ENCODE measurements at places on chromosomes 5 and 9. TPM values are rescaled to one million over a fixed set of nuclear protein-coding genes. Genes with fewer than 3 reads are reported as not detected.

- no peak for DNase-seq
These were observed 61.4 kb upstream of the ANKH start for GRCh38 chr5:14932902-14933469.

DNA sequence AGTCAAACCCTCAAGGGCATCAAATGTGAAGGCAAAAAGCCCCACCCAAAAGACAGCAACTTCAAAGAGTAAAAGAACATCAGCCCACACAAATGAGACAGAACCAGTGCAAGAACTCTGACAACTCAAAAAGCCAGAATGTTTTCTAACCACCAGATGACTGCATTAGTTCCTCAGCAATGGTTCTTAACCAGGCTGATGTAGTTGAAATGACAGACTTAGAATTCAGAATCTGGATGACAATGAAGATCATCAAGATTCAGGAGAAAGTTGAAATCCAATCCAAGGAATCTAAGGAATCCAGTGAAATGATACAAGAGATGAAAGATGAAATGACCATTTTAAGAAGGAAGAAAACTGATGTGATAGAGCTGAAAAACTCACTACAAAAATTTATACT is 339.7 kb downstream of the KIF4B start:
- no peak for DNase-seq

DNA sequence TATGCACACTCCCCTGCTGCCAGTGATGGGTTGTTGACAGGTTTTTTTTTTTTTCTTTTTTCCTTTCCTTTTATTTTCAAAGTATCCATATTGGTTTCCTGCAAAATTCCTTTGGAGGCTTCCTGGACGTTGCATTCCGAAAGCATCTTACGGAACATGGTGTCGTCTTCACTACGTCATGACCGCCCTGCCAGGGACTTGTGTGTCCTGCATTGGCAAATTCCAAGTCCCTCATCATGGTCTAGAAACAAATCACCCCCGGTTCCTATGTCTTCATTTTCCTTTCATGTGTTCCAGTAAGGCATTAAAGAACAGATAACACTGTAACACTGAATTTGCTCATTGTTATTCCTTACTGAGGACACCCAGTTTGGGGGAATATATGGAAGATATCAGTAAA is 35.0 kb upstream of the ADAMTSL1 start:
- no peak for DNase-seq

DNA sequence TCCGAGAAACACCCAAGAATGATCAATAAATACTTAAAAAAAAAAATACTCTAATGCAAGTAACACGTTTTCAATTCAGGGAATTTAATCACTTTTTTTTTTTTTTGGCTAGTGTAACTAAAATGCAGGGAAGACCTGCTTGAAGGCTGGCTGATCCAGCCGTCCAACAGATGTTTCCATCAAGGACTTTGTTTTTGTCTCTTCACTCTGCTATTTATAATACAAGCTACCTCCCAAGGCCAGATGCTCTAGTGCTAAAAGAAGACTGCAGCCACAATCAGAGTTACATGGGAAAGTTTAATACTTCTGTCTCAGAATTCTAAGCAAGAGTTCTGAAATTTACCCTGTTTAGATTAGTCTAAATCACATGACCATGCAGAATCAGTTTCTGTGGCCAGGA is 14.5 kb downstream of the TBCA start:
- DNase-seq: no peak

DNA sequence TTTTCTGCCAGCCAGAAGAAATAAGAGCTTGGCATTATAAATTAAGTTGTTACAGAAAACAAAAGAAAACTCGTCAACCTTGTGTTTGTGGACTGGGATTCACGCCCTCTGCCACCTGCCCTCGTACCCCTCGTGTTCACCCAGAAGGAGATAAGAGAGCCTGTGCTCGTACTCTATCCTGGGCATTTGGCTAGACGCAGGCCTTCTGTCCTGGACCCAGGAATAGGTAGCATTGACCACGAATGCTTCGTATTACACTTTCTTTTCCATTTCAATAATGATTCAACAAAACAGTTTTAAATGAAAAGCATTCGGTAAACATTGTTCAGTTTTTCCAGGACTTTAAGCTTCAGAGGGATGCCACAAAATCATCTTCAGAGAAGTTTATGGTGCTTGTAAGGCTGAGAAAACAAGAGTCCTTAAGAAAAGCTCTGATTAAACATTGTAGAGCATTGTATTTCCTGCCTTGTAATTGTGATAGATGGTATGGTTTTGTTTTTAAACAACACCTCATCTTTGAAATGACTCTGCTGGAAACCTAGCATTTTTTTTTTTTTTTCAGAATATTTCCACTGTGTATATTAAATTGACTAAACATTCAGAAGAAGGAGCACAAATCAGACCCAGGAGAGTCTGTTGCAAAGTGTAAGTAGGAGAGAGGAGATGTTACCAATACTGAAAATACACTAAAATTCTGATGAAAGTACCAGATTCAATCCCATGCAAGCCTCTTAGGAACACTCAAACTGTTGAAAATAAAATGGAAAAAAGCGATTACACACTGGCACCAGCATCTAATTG is 27.6 kb downstream of the MTX3 start:
- DNase-seq: no peak

- DNase-seq: no peak
These were observed 1342.4 kb upstream of the DMAC1 start for GRCh38 chr9:9142001-9142400.

DNA sequence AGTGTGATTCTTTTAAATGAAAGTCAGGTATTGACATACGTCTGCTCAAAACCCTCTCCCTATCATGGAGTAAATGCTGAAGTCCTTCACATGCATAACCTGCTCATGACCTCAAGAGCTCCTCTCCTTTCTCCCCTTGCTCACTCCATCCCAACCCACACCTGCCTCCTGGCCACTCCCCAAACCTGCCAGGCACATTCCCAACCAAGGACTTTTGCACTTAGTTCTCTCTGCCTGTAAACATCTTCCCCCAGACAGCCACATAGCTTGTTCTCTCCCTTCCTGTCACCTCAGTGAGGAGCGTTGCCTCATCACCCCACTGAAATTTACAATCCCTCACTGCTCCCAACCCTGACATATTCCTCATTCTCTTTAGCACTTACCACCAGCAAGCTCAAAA is 8.7 kb downstream of the SETD9 start:
- DNase-seq: no peak

GBGT1 gene
- not detected for total RNA-seq

PITX1 gene
- 49.8 TPM for total RNA-seq

Data from HT-29 (cell line).